ENCODE measurements at places on chromosomes 16 and 17.

- no peaks in the 10 kb centered on the region for H3K36me3 ChIP-seq
- no peak for DNase-seq
- H3K4me3 ChIP-seq = no peak overlapping the region
- peaks cover 23% of the 10 kb centered on the region for H3K4me1 ChIP-seq
- H3K27ac ChIP-seq = no peak overlapping the region
These were observed 6.4 kb downstream of the NHERF1 start for GRCh38 chr17:74754832-74755231.

DNA sequence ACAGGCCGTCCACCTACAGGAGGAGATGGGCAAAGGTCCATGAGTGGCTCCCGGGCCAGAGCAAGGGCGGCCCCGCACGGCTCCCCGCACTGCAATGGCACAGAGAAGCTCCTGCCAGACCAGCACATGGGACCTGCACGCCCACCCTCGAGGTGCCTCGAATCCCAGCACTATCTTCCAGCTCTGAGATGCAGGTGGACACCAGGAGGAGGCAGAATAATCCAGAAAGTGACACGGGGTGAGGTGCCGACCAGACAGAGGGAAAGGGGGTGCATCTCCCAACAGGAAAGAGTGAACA is 26.5 kb upstream of the C16orf95 start:
- H3K27me3 ChIP-seq = no peaks in the 10 kb centered on the region
- no peak overlapping the region for H3K4me3 ChIP-seq
- H3K36me3 ChIP-seq = peaks cover 6% of the 10 kb centered on the region
- H3K4me1 ChIP-seq = no peaks in the 10 kb centered on the region

- no peaks in the 10 kb centered on the region for H3K4me1 ChIP-seq
- H3K4me3 ChIP-seq = no peak overlapping the region
- no peaks in the 10 kb centered on the region for H3K36me3 ChIP-seq
- H3K27ac ChIP-seq = no peak overlapping the region
- DNase-seq = no peak
These were observed 16.7 kb downstream of the DRC7 start for GRCh38 chr16:57711346-57711745.

DNA sequence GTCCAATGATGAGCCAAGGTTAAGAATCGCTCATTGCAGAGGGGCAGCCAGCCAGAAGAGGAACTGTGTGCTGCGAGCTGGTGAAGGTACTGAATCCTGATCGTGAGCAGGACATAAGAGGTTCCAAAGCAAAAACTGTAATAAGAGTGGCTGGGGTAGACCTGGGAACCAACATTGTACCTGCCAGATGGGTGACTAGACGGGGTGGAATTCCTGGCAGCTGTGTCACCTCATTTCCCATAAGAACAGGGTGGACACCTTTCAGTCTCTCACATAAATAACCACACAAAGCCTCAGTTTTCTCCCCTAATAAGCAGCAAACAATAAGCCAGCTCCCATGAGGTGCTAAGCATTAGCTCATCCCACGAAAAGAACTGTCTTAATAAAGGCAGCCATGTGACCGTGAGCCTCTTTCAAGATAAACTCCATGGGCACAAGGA is 290.3 kb downstream of the SOX9 start:
- peaks cover 13% of the 10 kb centered on the region for H3K27me3 ChIP-seq
- DNase-seq = no peak
- 0 out of 2 replicates have a peak, but pooled peaks cover 2% of the 10 kb centered on the region for H3K4me1 ChIP-seq
- no peak overlapping the region for H3K27ac ChIP-seq
- H3K4me3 ChIP-seq = no peak overlapping the region

DNA sequence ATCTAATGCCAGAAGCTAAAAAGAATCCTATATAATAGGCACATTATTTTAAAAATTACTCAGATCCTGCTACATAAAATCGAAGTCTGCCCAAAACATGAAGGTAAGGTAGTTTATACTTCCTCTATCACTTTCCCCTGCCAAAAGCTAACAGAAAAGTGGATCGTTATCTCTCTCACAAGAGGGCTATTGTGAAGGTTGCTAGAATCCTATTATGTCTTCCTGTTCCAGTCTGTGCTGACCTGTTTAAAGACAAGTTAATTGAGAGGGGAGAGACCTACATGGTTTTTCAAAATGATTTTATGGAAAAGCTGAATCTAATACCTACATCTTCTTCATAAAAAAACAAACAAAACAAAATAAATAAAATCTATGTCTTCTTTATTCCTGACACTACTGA is 1410.9 kb upstream of the CDH8 start:
- no peaks in the 10 kb centered on the region for H3K27me3 ChIP-seq
- no peak for DNase-seq
- H3K36me3 ChIP-seq = no peaks in the 10 kb centered on the region
- H3K27ac ChIP-seq = no peak overlapping the region
- H3K4me3 ChIP-seq = no peak overlapping the region

GRCh38 chr16:49312389-49312985 is 30.8 kb upstream of the CBLN1 start:
- H3K27ac ChIP-seq = no peak overlapping the region
- H3K27me3 ChIP-seq = no peaks in the 10 kb centered on the region
- no peak overlapping the region for H3K4me3 ChIP-seq
- no peaks in the 10 kb centered on the region for H3K4me1 ChIP-seq
- no peak for DNase-seq

GRCh38 chr17:28078341-28079229 is 36.1 kb downstream of the NLK start:
- DNase-seq = no peak
- H3K4me1 ChIP-seq = peaks cover 3% of the 10 kb centered on the region
- no peaks in the 10 kb centered on the region for H3K36me3 ChIP-seq

DNA sequence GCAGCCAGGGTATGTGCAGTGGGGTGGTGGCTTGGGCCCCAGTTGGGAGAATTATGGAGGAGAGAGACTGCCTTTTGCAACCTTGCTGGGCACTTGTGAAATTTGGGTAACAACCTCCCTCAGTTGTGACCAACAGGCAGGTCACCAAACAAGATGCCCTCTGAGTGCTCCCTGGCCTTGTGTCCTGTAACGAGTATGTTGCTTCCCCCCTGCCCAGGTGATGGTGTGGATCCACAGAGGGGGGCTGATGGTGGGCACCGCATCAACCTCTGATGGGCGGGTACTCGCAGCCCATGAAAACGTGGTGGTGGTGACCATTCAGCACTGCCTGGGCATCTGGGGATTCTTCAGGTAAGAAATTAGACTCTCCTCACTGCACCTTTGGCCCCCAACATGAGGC is 74.3 kb downstream of the SLC6A2 start:
- no peak overlapping the region for H3K4me3 ChIP-seq
- H3K27ac ChIP-seq = no peak overlapping the region
- H3K4me1 ChIP-seq = no peaks in the 10 kb centered on the region
- no peaks in the 10 kb centered on the region for H3K36me3 ChIP-seq
- DNase-seq = no peak
- H3K27me3 ChIP-seq = no peaks in the 10 kb centered on the region

DNA sequence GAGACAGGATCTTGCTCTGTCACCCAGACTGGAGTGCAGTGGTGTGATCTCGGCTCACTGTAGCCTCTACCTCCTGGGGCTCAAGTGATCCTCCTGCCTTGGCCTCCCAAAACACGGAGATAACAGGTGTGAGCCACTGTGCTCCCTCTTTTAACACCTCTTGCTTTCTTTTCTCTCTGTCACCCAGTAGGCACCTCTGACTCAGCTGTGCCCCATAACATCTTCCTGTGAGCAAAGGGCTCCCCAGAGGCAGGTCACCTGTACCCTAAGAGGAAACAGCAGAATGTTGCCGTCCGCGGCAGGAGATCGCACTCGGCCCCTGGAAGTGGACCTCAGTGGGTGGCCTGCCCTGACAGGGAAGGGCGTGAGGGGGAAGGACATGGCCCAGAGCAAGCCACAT is 918 bp upstream of the NLRC3 start:
- no peak overlapping the region for H3K27ac ChIP-seq
- H3K36me3 ChIP-seq = no peaks in the 10 kb centered on the region
- no peaks in the 10 kb centered on the region for H3K27me3 ChIP-seq
- DNase-seq = no peak
- H3K4me3 ChIP-seq = no peak overlapping the region

- no peak for DNase-seq
- H3K27me3 ChIP-seq = no peaks in the 10 kb centered on the region
- H3K4me1 ChIP-seq = no peaks in the 10 kb centered on the region
- H3K4me3 ChIP-seq = no peak overlapping the region
These were observed 27.5 kb downstream of the EPN2 start for GRCh38 chr17:19264681-19265080.

All from iPS DF 6.9 (cell line).